ENCODE measurements at places on chromosomes 11 and 22. TPM values are rescaled to one million over a fixed set of nuclear protein-coding genes. Genes with fewer than 3 reads are reported as not detected.

The INS gene
- not detected for polyA plus RNA-seq

The DAGLA gene
- 5.7 TPM for polyA plus RNA-seq

The SOX6 gene
- polyA plus RNA-seq: 2.2 TPM

The MB gene
- not detected for polyA plus RNA-seq

The PLCB3 gene
- 2.1 TPM for polyA plus RNA-seq

The CRYBB1 gene
- polyA plus RNA-seq: not detected

The TTLL1 gene
- polyA plus RNA-seq: 41.8 TPM

The EFCAB6 gene
- polyA plus RNA-seq: 1.4 TPM

The MPPED2 gene
- polyA plus RNA-seq: 99.7 TPM

The ESAM gene
- polyA plus RNA-seq: 0.77 TPM

The SLN gene
- polyA plus RNA-seq: not detected

The FAM111B gene
- 0.58 TPM for polyA plus RNA-seq

The PRAME gene
- polyA plus RNA-seq: not detected

The HPX gene
- polyA plus RNA-seq: 17.3 TPM

The PATE4 gene
- not detected for polyA plus RNA-seq

All from neural cell (in vitro differentiated cells).